ENCODE measurements at places on chromosomes 7 and 10. TPM values are rescaled to one million over a fixed set of nuclear protein-coding genes. Genes with fewer than 3 reads are reported as not detected.

ASB4 gene
- total RNA-seq = not detected

JAKMIP3 gene
- total RNA-seq = 0.35 TPM

NPC1L1 gene
- total RNA-seq = not detected

SNX10 gene
- 0.53 TPM for total RNA-seq

CPA1 gene
- total RNA-seq = not detected

ING3 gene
- 7.6 TPM for total RNA-seq

PTPRZ1 gene
- not detected for total RNA-seq

GRM3 gene
- total RNA-seq = not detected
